ENCODE measurements at places on chromosomes 2 and 18.

DNA sequence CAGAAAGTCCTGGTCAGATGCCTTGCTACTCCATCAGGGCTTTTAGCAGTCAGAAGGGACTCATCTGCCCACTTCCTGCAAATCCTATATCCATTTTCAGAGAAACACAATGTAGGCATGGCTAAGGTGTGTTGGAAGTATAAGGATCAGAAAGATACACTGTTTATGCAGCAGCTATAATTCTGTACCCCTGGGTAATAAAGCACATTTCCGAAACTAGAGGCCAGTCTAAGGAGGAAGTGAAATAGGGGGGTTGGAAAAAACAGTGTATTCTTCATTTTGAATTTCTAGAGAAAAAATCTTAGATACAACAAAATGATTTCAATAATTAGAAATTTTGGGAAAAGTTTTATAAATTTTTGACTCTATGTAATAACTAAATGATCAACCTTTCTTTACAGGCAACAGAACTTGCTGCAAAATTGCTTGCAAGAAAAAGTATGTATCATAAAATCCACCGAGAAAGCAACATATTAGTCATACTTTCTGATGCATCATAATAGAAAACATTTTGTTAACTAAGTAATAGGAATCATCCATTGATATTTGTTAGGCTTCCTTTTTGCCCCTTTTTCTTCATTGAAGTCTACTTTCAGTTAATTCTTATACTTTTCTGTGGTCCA lies 47.4 kb downstream of the FSIP2 start:
- DNase-seq = no peak

GRCh38 chr18:12726774-12727550 lies 24.1 kb downstream of the PSMG2 start:
- no peak for DNase-seq

GRCh38 chr18:11005528-11005927 lies 143.8 kb downstream of the PIEZO2 start:
- DNase-seq = no peak

- DNase-seq = no peak
These were observed 490.3 kb downstream of the ADCYAP1 start for GRCh38 chr18:1394966-1395365.

- no peak for DNase-seq
These were observed 679.0 kb upstream of the ID2 start for GRCh38 chr2:8002765-8003393.

DNA sequence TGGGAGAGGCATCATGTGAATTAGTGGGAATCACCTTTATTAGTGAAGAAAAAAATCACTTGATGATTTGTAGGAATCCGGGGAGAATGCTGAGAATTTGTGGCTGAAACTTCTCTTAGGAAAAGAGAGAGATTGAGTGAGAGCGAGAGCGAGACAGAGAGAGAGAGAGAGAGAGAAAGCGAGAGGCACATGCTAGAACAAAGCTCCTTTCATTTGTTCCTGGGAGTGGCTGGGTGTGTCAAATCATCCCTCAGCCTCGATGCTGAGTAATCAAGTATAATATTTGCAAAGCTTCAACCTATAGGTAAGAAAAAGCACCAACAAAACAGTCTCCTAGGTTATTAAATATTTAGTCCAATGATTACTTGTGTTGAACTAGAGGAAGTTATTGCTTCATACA lies 4.4 kb upstream of the SERPINB5 start:
- DNase-seq = no peak

GRCh38 chr2:71800106-71800809 lies 346.9 kb downstream of the DYSF start:
- DNase-seq = no peak

- DNase-seq = no peak
These were observed 242.0 kb downstream of the TMEM182 start for GRCh38 chr2:103003750-103004260.

DNA sequence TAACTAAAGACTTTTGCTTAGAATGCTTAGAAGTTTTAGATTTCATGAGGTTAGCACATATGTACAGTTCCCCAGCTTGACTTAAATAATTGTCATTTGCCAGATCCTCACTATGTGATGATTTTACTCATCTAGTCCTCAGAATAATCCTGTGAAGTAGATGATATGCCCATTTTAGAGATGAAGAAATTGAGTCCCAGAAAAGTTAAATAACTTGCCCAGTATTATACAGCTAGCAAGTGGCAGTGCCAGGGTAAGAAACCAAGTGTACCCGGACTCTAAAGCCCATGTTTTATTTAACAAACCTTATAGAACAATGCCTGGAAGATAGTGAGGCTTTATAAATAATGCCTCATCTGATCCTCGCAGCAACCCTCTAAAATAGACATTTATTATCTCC lies 28.3 kb downstream of the SPDYA start:
- no peak for DNase-seq

- DNase-seq = no peak
These were observed 99.8 kb downstream of the SEPTIN10 start for GRCh38 chr2:109513749-109514588.

GRCh38 chr2:150788426-150789140 lies 301.1 kb upstream of the RND3 start:
- DNase-seq = no peak

- DNase-seq = no peak
These were observed 56.6 kb downstream of the NCKAP5 start for GRCh38 chr2:133511679-133512078.

All from heart right ventricle (tissue), 16 donors.